ENCODE measurements at places on chromosomes 2 and 18. TPM values are rescaled to one million over a fixed set of nuclear protein-coding genes. Genes with fewer than 3 reads are reported as not detected.
A peak's percentile ranks its signal among the peaks of the same experiment; 100 is the strongest.

- no peaks in the 10 kb centered on the region for H3K36me3 ChIP-seq
- no peak overlapping the region for H3K4me3 ChIP-seq
- no peaks in the 10 kb centered on the region for H3K4me1 ChIP-seq
- no peaks in the 10 kb centered on the region for H3K27me3 ChIP-seq
- no peak for DNase-seq
- no peak overlapping the region for H3K27ac ChIP-seq
These were observed 69.0 kb downstream of the KLHL29 start for GRCh38 chr2:23453836-23454460.

The ARPC2 gene
- 198 TPM for total RNA-seq

DNA sequence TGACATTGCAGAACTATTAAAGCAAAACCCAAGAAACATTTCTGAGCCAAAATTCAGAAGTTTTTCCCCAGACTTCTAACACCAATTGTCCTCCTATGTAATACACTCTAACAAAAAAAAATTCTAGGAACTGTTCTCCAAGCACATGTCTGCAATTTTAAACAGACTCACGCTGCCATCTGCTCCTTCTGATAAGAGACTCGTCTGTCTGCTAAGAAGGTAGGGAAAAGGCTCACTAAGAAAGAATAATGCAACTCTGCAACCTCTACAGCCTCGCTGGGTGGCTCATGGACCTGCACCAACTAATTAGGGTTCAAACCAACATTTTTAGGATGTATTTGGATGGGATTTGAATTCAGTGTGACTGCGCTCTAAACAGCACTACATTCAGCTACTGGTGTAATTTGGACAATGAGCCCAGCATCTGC lies 366.5 kb downstream of the DSC3 start:
- H3K27me3 ChIP-seq, result no peaks in the 10 kb centered on the region
- no peaks in the 10 kb centered on the region for H3K36me3 ChIP-seq
- H3K4me3 ChIP-seq, result no peak overlapping the region
- no peak for DNase-seq
- no peaks in the 10 kb centered on the region for H3K4me1 ChIP-seq

DNA sequence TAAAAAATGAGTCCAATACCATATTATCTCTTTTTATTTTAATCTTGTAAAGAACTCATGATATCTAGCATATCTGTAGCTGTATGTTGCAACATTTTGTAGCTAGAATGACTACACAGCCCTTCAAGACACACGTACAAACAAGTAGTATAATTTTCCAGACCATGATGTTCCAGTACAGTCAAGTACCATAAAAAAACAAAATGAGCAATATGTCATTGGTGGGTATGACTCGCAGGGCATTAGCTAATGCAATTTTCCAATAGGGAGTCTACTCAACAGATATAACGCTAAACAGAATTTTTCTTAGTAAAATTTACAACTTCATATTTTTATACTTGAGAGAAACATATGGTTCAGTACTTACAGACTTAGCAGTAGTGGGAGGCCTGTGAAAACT lies 53.6 kb upstream of the UGP2 start:
- H3K27me3 ChIP-seq, result no peaks in the 10 kb centered on the region
- H3K27ac ChIP-seq, result no peak overlapping the region
- no peak for DNase-seq

DNA sequence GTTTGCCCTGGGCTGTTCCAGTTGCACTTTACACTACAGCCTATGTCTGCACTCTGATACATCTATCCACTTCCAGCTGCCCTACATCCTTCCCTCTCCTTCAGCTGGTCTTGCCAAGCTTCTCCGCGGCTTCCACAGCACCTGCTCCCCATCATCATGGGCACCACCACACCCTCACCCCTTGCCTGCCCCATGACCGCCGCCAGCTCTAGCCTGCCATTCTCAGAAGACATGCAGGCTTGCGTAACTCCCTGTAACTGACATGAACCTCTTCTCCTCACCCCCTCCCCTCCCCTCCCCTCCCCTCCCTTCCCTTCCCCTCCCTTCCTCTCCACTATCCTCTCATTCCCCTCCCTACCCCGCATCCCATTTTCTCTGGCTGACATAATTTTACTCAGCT lies 46.0 kb downstream of the PAX8 start:
- no peaks in the 10 kb centered on the region for H3K36me3 ChIP-seq
- no peak overlapping the region for H3K27ac ChIP-seq
- no peak overlapping the region for H3K4me3 ChIP-seq
- no peak for DNase-seq

GRCh38 chr18:59197636-59198035 lies 22.3 kb upstream of the GRP start:
- no peaks in the 10 kb centered on the region for H3K4me1 ChIP-seq
- no peak overlapping the region for H3K4me3 ChIP-seq
- no peaks in the 10 kb centered on the region for H3K36me3 ChIP-seq
- no peak for DNase-seq
- no peak overlapping the region for H3K27ac ChIP-seq

DNA sequence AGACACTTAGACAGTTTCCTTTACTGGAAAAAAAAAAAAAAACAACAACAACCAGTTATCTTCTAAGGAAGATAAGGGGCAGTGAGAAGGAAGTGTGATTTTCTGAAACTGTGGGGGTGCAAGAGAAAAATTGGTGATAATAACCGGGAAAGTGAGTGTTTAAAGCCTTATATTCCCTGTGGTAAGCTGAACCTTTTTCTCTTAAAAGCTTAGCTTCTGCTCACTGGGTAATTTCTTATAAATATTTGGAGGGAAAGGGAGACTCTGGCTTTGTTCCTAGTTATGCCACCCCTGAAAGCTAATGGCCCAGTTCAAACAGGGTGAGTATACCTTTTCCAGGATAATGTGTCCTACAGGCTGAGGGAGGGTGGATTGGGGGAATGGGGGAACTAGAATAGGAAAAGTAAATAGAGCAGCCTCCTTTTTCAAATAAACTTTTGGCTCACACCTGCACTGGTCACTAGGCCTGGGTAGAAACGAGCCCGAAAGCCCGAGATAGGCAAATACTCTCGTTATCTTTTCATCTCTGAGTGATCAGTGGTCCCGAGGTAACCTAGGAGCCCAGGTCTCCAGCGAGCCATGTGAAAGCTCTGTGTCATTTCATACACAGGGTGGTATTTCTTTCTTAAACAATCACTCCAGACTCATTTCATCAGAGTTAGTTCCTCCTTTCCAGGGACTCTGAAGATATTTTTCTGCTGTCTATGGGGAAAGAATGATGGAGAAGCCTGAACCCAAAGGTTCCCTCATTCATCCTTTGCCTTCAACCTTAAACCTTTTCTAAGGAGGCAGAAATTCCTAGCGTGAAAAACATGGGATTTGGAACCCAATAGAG lies 15.5 kb upstream of the SRBD1 start:
- H3K4me1 ChIP-seq, result no peaks in the 10 kb centered on the region
- no peaks in the 10 kb centered on the region for H3K27me3 ChIP-seq
- no peak overlapping the region for H3K27ac ChIP-seq
- DNase-seq, result no peak
- H3K4me3 ChIP-seq, result no peak overlapping the region

DNA sequence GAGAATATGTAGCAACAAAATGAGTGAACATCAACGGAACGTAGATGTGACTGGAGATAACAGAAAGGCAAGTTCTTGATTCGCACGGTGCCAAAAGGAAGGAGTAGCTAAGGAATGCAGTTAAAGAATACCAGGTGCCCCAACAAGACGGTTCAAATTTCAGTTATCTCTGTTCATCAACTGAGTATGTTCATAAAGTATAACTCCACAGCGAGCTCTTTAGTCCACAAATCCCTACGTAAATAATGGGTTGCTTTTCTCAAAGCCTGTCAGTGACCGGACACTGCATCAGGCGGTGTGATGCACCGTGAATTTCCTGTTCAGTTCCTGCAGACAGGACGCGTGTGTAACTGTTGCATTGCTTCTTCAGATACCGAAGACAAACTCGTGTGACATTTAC lies 91.8 kb downstream of the NOL10 start:
- H3K4me1 ChIP-seq, result no peaks in the 10 kb centered on the region
- H3K27ac ChIP-seq, result no peak overlapping the region
- H3K27me3 ChIP-seq, result no peaks in the 10 kb centered on the region
- no peak overlapping the region for H3K4me3 ChIP-seq
- H3K36me3 ChIP-seq, result no peaks in the 10 kb centered on the region
- no peak for DNase-seq

DNA sequence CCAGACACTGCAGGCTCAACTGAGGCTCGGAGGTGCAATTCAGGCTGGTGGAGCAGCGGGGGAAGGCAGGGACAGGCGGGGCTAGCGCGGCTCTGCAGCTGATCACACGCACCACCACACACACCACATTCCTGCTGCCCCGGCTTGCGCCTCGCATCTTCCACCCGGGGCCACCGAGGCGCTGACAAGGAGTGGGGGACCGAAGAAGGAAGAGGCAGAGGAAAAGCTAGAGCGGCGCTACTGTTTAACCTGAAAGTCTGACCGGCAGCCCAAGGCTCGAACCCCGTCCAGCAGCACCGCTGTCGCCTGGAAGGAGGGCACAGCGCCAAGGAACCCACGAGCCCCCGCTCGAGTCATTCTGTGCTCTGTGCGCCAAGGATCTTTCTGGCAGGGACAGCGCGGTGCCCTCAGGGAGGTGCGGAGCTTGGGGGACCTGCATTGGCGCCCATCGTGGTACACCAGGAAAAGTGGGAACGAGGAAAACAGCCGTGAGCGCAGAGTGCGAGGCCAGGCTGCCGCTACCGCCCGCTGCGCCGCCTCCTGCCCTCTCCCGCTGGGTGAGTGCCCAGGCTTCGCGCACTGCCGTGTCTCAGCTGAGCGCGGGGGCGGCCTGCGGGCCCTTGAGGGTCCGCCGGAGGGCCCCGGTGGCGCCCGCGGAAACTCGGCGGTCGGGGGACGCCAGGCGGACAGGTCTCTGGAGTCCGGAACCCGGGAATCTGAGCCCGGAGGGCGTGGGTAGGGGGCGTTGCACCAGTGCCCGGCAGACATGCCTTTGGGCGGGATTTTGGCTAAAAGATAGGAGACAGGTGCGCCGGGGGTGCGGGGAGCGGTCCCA lies 860 bp upstream of the KCNJ3 start:
- H3K36me3 ChIP-seq, result no peaks in the 10 kb centered on the region
- no peaks in the 10 kb centered on the region for H3K4me1 ChIP-seq
- peak; percentile 76 for DNase-seq
- H3K4me3 ChIP-seq, result peak overlapping the region; percentile 55
- H3K27ac ChIP-seq, result no peak overlapping the region
- H3K27me3 ChIP-seq, result peaks cover 9% of the 10 kb centered on the region

GRCh38 chr2:149463328-149464002 lies 124.1 kb downstream of the MMADHC start:
- no peak for DNase-seq
- H3K27me3 ChIP-seq, result no peaks in the 10 kb centered on the region
- H3K4me1 ChIP-seq, result no peaks in the 10 kb centered on the region
- H3K27ac ChIP-seq, result no peak overlapping the region

DNA sequence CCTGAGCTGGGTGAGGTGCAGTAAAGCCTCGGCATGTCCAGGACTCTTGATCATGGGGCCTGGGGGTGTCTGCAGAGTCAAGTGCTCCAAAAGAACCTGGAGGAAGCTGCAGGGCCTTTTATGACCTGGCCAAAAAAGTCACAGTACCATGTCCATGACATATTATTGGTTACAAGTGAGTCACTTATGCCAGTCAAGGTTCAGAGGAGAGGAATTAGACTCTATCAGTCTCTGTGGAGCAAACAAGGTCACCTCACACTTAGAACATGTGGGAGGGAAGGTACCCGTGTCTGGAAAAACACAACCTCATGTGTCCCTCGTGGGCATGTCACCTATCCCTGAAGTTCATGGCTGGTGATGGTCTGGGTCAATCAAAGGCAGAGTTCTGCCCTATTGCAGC lies 465.7 kb downstream of the FBXO15 start:
- DNase-seq, result no peak
- H3K4me3 ChIP-seq, result no peak overlapping the region
- no peaks in the 10 kb centered on the region for H3K36me3 ChIP-seq
- H3K4me1 ChIP-seq, result no peaks in the 10 kb centered on the region
- no peak overlapping the region for H3K27ac ChIP-seq

DNA sequence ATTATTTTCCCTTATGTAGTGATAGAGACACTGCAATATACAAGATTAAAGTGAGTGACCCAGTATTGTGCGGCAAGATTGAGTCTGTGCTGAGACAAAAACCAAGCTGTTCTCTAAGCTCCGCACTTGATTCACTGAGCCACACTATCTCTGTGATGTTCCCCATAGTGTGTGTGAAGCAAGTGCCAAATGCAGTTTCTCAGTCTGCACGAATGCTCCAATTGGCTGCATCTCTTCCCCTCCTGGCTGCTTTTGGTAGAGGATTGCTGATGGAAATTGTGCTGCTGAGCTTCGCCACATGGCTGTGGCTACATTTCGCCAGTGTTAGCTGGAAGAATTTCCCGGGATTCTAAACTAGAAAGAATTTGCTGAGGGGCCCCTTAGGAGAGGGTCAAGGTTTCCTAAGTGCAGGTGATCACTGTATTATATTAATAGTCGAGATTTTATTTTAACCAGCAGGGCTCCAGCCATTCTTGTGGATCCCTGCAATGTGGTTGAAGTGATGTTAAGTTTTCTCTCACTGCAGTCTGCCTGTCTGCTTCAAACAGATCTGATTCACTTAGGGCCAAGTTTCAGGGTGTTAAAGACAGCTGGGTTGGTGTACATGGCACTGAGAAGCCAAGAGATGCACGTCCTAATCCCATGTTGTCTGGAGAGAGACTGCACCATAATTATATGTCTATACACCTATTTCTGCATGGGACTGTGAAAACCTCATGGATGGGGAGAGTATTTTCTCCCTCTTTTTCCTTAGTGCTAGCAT lies 317.2 kb downstream of the DCC start:
- H3K27me3 ChIP-seq, result no peaks in the 10 kb centered on the region
- no peaks in the 10 kb centered on the region for H3K36me3 ChIP-seq
- no peak overlapping the region for H3K27ac ChIP-seq
- H3K4me1 ChIP-seq, result no peaks in the 10 kb centered on the region

The RIT2 gene
- total RNA-seq, result 2.5 TPM

- no peaks in the 10 kb centered on the region for H3K27me3 ChIP-seq
- DNase-seq, result no peak
- H3K27ac ChIP-seq, result no peak overlapping the region
- no peaks in the 10 kb centered on the region for H3K4me1 ChIP-seq
- no peak overlapping the region for H3K4me3 ChIP-seq
These were observed 11.7 kb downstream of the PHOSPHO2 start for GRCh38 chr2:169705927-169706326.
